ENCODE measurements at places on chromosomes 1 and 21. TPM values are rescaled to one million over a fixed set of nuclear protein-coding genes. Genes with fewer than 3 reads are reported as not detected.

DNA sequence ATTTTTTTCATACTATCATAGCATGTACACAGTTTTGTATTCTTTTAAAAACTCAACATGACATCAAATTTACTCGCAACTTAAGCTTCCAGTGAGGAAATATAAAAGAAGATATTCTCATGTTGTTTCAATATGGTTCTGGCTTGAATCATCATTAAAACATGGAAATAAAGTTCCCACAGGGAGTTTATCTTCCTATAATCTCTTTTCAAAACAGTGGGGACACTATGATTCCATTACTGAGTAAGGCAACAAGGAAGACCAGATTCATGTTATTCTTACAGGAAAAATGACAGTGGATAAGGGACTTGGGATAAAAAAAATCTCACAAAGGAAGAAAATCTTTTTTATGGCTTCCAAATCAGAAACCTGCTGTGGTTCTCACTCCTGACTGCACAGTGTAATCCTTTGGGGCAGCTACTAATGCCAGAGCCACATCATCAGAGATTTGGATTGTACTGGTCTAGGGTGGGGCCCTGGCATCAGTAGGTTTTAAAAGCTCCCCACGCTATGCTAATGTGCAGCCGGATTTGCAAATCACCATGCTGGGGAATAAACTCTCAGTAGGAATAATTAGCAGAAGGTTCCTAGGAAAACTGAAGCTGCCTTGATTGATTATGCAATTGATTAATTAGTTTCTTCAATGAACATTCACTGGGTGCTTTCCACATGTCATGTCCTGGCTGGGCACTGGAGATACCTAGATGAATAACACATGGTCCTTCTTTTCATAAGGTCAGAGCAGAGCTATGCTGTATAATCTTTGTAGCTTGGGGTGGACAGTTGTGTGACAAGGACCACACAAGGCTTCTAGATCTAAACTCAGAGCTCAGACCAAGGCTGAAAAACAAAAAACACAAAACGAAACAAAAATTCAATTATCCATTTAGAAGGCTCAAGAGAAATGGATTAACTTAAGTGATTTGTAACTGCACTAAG, 71.1 kb upstream of the C8B start:
- H3K36me3 ChIP-seq, result no peaks in the 10 kb centered on the region
- H3K4me3 ChIP-seq, result no peak overlapping the region
- no peak overlapping the region for H3K27ac ChIP-seq
- no peak for DNase-seq
- no peaks in the 10 kb centered on the region for H3K27me3 ChIP-seq

- no peak for DNase-seq
- H3K27me3 ChIP-seq, result peaks cover 10% of the 10 kb centered on the region
- H3K4me3 ChIP-seq, result no peak overlapping the region
- no peak overlapping the region for H3K27ac ChIP-seq
These were observed 68.1 kb upstream of the NFASC start for GRCh38 chr1:204802401-204803175.

- no peaks in the 10 kb centered on the region for H3K4me1 ChIP-seq
- H3K36me3 ChIP-seq, result no peaks in the 10 kb centered on the region
- H3K4me3 ChIP-seq, result no peak overlapping the region
- no peaks in the 10 kb centered on the region for H3K27me3 ChIP-seq
These were observed 125.2 kb upstream of the DSCAM start for GRCh38 chr21:40972151-40972550.

GRCh38 chr1:77671836-77672235, 10.6 kb downstream of the ZZZ3 start:
- H3K4me3 ChIP-seq, result peak overlapping the region; percentile 37
- H3K36me3 ChIP-seq, result peaks cover 6% of the 10 kb centered on the region
- H3K27me3 ChIP-seq, result no peaks in the 10 kb centered on the region
- peak overlapping the region; percentile 9 for H3K27ac ChIP-seq
- H3K4me1 ChIP-seq, result peaks cover 35% of the 10 kb centered on the region

- H3K27me3 ChIP-seq, result peaks cover 16% of the 10 kb centered on the region
- no peak overlapping the region for H3K4me3 ChIP-seq
- H3K36me3 ChIP-seq, result no peaks in the 10 kb centered on the region
These were observed 10.0 kb downstream of the MAEL start for GRCh38 chr1:166999075-166999474.

C1QTNF12 gene
- 2.8 TPM for total RNA-seq

GRCh38 chr1:161069731-161070270, at the start of gene ARHGAP30:
Gene ARHGAP30 (minus strand): TSS chr1:161069891. CDS start chr1:161069624, 267 bp downstream.
- peak within 1 kb of the TSS; percentile 97 for H3K27ac ChIP-seq
- H3K4me3 ChIP-seq, result peak within 1 kb of the TSS; percentile 99
- peaks cover 21% of the 10 kb centered on the region for H3K36me3 ChIP-seq

GRCh38 chr1:6523566-6523965, 30.7 kb downstream of the NOL9 start:
- DNase-seq, result no peak
- peaks cover 36% of the 10 kb centered on the region for H3K36me3 ChIP-seq
- no peak overlapping the region for H3K4me3 ChIP-seq
- H3K27ac ChIP-seq, result no peak overlapping the region
- peaks cover 1% of the 10 kb centered on the region for H3K4me1 ChIP-seq
- H3K27me3 ChIP-seq, result no peaks in the 10 kb centered on the region

PRR9 gene
- total RNA-seq, result not detected

DNA sequence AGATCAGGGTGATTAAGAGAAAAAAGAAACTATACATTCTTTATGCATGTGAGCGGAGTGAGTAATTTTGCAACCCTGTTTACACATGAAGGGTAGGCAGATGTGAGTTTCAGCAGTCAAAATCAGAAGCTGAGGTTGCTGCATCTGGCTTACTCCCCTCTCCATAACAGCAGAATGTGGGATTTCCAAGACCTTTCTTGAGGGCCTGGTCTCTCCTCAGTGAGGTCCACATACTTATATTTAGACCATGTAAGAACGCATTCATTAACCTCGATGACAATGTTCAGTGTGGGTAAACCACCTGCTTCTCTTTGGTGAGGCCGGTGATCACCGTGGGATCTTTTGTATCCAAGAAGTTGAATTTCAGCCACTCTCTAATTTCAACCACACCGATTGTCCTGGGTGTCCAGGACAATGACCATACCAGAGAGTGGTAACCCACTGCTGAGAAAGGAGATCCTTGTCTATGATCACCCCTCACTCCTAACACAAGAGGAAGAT, 18.7 kb upstream of the RAP1A start:
- DNase-seq, result peak; percentile 79
- peaks cover 93% of the 10 kb centered on the region for H3K4me1 ChIP-seq
- H3K27ac ChIP-seq, result peak overlapping the region; percentile 98

DNA sequence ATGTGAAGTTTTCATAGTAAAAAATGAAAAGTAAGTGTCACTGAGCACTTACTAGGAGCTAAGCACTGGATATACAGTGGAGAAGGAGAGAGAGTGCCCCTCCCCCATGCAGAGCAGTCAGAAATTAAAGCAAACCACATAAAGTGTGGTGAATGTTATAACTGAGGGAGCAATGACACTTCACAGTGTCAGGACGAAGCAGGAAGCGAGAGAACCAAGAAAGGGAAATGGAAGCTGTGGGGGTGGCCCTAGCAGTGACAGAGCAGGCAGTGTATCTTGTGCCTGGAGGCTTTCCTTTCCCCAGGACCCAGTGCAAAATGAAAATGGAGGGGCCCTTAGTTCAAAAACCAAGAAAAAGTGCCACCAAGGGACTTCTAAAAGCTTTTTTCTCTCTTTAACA, 21.5 kb upstream of the RCAN3 start:
- H3K4me1 ChIP-seq, result peaks cover 47% of the 10 kb centered on the region
- no peaks in the 10 kb centered on the region for H3K27me3 ChIP-seq
- peak overlapping the region; percentile 73 for H3K4me3 ChIP-seq
- peaks cover 19% of the 10 kb centered on the region for H3K36me3 ChIP-seq
- DNase-seq, result peak; percentile 88

S100A10 gene
- 107 TPM for total RNA-seq

GRCh38 chr1:101410048-101410878, 173.4 kb downstream of the S1PR1 start:
- H3K27ac ChIP-seq, result no peak overlapping the region
- no peak overlapping the region for H3K4me3 ChIP-seq
- H3K4me1 ChIP-seq, result peaks cover 3% of the 10 kb centered on the region
- H3K36me3 ChIP-seq, result no peaks in the 10 kb centered on the region
- no peak for DNase-seq
- peaks cover 38% of the 10 kb centered on the region for H3K27me3 ChIP-seq

DNA sequence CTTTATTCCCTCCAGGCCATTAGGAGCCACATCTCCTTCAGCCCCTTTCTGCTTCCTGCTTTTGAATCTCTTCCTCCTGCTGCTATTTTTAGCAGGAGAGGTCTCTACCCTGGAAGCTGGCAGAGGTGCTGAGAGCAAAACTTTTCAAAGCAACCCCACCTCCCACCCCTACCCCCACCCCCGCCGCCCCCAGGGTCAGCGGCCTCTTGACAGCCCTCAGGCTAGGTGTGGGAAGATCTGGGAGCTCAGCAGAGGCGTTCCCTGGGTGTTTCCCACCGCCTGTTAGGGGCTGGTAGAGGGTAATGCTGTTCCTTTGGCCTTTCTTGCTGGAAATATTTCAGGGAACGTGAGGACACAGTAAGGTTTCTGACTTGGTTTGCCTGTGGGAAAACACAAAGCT, 112.5 kb upstream of the CACHD1 start:
- no peak overlapping the region for H3K27ac ChIP-seq
- H3K4me1 ChIP-seq, result no peaks in the 10 kb centered on the region

DNA sequence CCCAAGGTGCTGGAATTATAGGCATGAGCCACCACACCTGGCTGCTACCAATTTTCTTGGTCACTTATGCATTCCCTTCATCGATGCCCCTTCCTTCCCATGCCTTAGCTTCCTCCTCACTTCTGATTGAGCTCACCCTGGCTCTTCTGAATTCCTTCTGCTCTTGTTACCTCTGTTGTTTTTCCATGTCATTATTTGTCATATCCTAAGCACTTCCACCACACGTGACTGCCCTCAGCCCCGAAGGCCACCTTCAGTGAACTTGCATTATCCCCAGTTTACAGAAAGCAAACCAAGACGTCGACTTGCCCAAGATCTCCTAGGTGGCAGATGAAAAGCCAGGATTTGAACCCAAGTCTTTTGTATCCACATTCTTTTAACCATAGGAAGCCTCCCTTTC, 30.7 kb downstream of the CA6 start:
- no peak overlapping the region for H3K27ac ChIP-seq
- peaks cover 2% of the 10 kb centered on the region for H3K36me3 ChIP-seq
- peaks cover 22% of the 10 kb centered on the region for H3K4me1 ChIP-seq
- DNase-seq, result no peak
- H3K27me3 ChIP-seq, result no peaks in the 10 kb centered on the region

DNA sequence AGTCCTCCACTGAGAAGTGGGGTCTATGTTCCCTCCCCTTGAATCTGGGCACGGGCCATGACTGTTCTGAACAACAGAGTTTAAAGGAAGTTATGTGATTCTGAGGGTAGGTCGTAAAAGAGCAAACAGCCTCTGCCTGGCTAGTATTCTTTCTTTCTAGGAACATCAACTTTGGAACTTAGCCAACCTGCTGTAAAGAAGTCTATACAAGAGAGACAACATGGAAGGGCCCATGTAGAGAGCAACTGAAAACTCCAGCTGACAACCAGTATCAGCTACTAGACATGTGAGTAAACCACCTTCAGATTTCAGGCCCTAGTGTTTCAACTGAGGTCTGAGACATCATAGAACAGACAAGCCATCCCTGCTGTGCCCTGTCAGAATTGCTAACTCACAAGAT, 7.5 kb downstream of the SELENOF start:
- no peak for DNase-seq
- H3K4me1 ChIP-seq, result peaks cover 30% of the 10 kb centered on the region
- H3K27ac ChIP-seq, result no peak overlapping the region
- H3K4me3 ChIP-seq, result no peak overlapping the region
- H3K27me3 ChIP-seq, result no peaks in the 10 kb centered on the region
- peaks cover 38% of the 10 kb centered on the region for H3K36me3 ChIP-seq

DNA sequence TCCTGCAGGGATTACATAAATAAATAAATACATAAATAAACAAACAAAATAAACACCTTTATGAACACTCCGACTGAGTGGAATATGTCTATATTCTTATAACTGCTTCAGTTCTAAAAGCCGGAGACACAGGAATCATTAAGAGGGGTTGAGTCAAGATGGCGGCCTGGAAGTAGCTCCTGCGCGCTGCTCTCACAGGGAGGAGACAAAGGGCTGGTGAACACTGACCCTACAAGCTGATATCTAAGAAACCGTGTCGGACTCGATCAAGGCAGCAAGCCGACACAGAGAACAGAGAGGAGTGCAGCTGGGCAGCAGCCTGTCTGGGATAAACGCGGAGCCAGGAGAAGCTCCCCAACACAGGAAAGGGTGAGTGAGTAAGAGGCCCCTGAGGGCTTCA, 1098.6 kb upstream of the NCAM2 start:
- no peaks in the 10 kb centered on the region for H3K27me3 ChIP-seq
- DNase-seq, result no peak
- no peak overlapping the region for H3K4me3 ChIP-seq
- no peaks in the 10 kb centered on the region for H3K36me3 ChIP-seq
- H3K4me1 ChIP-seq, result no peaks in the 10 kb centered on the region
- H3K27ac ChIP-seq, result no peak overlapping the region

- H3K27me3 ChIP-seq, result peaks cover 3% of the 10 kb centered on the region
- DNase-seq, result no peak
- no peak overlapping the region for H3K27ac ChIP-seq
- no peaks in the 10 kb centered on the region for H3K36me3 ChIP-seq
These were observed 31.3 kb upstream of the CLCA4 start for GRCh38 chr1:86515597-86515996.

ANP32E gene
- 193 TPM for total RNA-seq

DNA sequence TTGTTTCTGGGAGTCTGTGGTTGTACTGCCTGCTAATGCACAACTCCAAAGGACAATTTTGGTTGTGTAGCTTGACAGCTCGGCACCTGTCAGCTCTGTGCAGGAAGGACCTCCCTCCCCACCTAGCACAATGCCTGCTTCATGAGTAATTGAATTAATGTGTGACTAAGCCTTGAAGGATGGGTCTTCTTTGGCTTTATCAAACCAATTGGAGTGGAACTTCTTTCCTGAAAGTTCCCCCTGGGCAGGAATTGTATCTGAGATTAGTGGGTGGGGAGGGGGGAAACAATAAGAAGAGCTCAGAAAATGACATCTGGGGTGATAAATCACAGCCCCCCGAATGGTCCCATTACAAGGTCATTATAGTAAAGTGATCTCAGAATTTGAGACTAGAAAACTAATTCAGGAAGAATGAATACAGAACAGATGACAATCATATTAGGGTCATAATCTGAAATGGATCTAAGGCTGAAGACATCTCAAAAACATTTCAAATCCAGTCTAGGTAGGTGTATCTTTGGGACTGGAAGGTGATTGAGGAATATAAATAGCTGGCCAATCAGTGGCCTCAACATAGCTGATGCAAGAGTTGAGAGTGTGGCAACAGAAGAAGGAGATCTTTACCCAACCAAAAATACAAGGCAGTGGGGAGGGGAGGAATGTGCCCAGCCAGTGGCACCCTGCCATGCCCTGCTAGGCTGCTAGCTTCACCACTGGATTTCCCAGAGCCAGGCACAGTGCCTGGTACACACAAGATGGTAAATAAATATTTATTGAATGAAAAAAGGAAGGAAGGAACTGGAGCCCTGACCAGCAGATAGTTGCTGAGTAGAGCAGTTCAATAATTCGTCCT, 10.1 kb upstream of the SESN2 start:
- H3K27me3 ChIP-seq, result no peaks in the 10 kb centered on the region
- H3K4me1 ChIP-seq, result peaks cover 37% of the 10 kb centered on the region
- peak overlapping the region; percentile 93 for H3K27ac ChIP-seq
- H3K4me3 ChIP-seq, result peak overlapping the region; percentile 93

All from activated CD4-positive, alpha-beta T cell treated with anti-CD3 and anti-CD28 coated beads, Interleukin-2, amount 10 ng/mL, durations not matched to agents 24 days and 14 days (primary cell).